ENCODE measurements at places on chromosomes 16 and 17. TPM values are rescaled to one million over a fixed set of nuclear protein-coding genes. Genes with fewer than 3 reads are reported as not detected.

GRCh38 chr17:27496437-27496943, 40.2 kb downstream of the KSR1 start:
- H3K4me3 ChIP-seq: no peak overlapping the region
- no peaks in the 10 kb centered on the region for H3K27me3 ChIP-seq
- DNase-seq: no peak

DNA sequence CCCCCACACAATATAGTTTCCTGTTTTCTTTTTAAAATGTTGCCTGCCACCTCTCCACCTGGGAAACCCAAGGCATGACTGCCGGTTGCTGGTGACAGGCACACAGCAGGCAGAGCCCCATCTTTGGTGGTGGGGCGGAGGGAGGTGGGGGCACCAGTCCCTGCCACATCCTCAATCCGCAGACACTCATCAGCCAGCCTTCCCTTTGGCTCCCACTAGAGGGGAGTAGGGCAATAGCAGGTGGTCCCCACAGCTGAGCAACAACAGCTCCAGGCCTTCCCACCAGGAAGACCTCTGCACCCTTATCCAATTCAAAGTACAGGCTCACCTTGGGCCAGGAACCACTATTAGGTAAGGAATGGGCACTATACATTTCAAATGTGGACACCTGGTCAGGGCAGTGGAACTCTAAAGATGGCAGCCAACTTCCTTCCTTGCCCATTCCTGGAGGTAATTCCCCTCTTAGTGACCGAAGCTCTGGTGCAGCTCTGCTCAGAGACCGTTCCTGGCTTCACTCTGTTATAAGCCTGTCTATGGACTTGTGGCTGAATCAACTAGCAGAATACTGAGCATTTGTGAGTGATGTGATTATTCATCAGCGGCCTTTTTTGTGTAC, 13.9 kb downstream of the RECQL5 start:
- H3K4me3 ChIP-seq: no peak overlapping the region
- H3K27me3 ChIP-seq: no peaks in the 10 kb centered on the region
- H3K4me1 ChIP-seq: no peaks in the 10 kb centered on the region
- peaks cover 22% of the 10 kb centered on the region for H3K36me3 ChIP-seq
- no peak overlapping the region for H3K27ac ChIP-seq

DNA sequence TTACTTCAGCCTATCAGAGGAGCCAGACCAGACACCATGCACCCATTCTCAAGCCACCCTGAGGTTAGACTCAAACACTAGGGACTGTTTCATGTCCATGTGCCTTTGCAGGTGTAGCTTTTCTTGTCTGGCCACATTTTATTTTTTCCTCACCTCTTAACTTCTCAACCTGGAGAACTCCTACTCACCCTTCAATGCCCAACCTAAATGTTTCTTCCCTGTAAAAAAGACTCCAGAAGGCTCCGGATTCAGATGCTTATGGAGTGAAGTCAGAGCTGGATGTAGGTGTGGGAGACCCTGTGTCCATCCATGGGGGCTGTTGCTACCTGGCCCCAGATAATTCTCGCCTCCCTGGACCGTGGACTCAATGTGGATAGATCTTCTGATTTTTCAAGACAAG, 44.0 kb upstream of the NLRP1 start:
- no peaks in the 10 kb centered on the region for H3K4me1 ChIP-seq
- H3K36me3 ChIP-seq: no peaks in the 10 kb centered on the region
- no peak for DNase-seq
- no peak overlapping the region for H3K4me3 ChIP-seq
- H3K27ac ChIP-seq: no peak overlapping the region

GRCh38 chr17:76427501-76428231, 25.3 kb downstream of the UBE2O start:
- H3K27ac ChIP-seq: peak overlapping the region; percentile 47
- DNase-seq: no peak
- no peaks in the 10 kb centered on the region for H3K27me3 ChIP-seq
- H3K36me3 ChIP-seq: no peaks in the 10 kb centered on the region

DNA sequence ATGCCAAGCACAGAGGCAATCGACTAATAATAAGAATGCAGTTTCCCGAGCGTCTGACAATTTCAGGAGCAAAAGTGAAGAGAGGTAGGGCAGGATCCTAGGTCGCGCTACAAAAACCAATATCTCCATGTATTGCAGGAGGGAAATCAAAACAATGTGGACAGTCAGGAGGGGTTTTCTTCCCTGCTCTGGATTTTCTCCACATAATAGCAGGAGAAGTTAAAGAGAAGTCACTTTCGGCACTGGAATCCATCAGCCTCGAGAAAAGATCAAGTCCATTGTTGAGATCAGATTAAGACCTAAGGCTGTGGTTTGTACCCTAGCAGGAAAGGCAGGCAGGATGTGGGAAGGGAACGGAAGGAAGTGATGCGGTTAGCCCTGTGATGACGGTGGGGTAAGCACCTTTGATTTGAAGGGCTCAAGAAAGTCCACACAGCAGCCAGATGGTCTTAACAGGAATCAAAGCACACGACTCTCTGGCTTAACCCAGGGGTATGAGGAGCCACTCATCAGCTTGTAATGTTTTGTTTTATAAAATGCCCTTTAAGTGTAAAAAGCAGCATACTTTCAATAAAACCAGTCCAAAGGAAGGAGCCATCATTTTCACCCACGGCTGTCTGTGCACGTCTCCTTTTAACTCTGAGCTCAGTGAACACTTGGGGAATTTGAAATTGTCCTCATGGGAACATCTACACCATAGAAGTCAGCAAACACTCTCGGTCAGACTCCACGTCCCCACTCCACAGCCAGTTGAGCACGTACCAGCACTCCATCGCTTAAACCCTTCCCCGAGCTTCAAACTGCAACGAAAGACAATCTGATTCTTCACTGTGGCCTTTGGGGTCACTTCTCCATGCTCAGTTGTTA, 15.8 kb upstream of the AKTIP start:
- peaks cover 57% of the 10 kb centered on the region for H3K4me1 ChIP-seq
- no peaks in the 10 kb centered on the region for H3K36me3 ChIP-seq
- no peaks in the 10 kb centered on the region for H3K27me3 ChIP-seq

- H3K36me3 ChIP-seq: no peaks in the 10 kb centered on the region
- no peaks in the 10 kb centered on the region for H3K27me3 ChIP-seq
- DNase-seq: no peak
- no peak overlapping the region for H3K27ac ChIP-seq
- H3K4me3 ChIP-seq: no peak overlapping the region
These were observed 112.2 kb downstream of the ZNF18 start for GRCh38 chr17:11885051-11885450.

DNA sequence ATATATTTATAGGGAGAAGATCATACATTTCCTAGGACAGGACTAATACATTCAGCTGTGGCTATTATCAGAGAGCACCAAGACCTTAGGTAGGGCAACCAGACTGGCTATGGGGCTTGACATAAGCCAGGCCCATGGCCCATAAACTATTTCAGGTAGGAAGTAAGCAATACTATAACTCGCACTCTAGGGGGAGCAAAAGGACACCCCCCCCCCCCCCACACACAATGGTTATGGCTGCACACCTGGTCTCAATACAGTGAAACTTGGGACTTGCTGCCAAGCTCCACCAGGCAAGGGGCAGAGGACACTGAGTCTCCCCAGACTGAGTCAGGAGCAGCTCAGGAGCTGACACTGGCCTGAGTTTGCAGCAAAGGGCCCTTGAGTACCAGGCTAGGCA, 348.9 kb upstream of the ASIC2 start:
- no peaks in the 10 kb centered on the region for H3K4me1 ChIP-seq
- no peak for DNase-seq
- H3K27ac ChIP-seq: no peak overlapping the region

- no peak overlapping the region for H3K4me3 ChIP-seq
- peaks cover 46% of the 10 kb centered on the region for H3K36me3 ChIP-seq
These were observed 32.4 kb downstream of the ADGRG5 start for GRCh38 chr16:57574646-57575467.

The CIBAR2 gene
- not detected for total RNA-seq

The TEX2 gene
- total RNA-seq: 8.3 TPM

The MMP28 gene
- 1.1 TPM for total RNA-seq

The CA10 gene
- total RNA-seq: not detected

The USP22 gene
- 155 TPM for total RNA-seq

Data from natural killer cell (primary cell).